ENCODE measurements at places on chromosomes 3 and 15.
A peak's percentile ranks its signal among the peaks of the same experiment; 100 is the strongest.

GRCh38 chr3:47746264-47746663 is 35.4 kb downstream of the SMARCC1 start:
- no peak for DNase-seq

DNA sequence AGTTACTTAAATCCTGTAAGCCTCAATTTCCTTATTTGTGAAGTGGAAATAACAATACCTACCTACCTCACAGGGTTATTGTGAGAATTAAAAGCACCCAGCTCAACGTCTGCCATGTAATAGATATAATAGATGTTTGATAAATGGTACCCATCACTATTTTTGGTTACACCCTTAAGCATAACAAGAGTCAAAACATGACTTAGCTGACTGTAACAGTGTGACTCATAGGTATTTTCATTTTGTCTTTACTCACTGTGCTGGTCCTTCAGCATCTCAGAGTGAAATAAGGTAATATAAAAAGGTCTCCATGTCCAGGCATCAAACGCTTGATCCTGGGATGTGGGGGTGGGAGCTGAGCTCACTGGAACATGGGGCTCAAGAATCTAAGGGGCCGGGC is 3.1 kb downstream of the CPLX3 start:
- peak; percentile 17 for DNase-seq

GRCh38 chr3:76352511-76353284 is 567.3 kb upstream of the ZNF717 start:
- no peak for DNase-seq

DNA sequence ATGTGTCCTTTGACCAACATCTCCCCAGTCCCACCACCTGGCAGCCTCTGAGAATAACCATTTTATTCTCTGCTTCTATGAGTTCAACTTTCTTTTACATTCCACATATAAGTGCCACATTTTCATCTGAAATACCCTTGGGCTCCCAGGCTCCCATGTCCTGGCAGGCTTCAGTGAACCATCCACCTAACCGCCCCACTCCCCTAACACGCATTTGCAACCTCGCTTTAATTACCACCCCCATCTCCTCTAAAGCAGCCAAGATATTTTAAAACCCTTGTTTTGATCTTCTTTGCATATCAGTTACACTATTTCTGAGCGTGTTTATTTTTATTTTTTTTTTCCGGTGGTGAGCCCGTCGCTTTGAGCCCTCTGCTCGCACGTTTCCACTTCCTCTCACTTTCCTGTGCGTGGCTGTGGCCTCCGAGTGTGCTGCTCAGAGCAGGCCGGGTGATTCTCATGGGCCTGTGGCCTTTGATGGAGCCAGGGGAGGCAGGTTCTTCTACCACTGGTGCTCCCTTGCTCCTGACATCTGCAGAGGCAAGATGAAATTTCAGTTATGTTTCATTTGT is 195.4 kb upstream of the LPP start:
- DNase-seq: no peak

DNA sequence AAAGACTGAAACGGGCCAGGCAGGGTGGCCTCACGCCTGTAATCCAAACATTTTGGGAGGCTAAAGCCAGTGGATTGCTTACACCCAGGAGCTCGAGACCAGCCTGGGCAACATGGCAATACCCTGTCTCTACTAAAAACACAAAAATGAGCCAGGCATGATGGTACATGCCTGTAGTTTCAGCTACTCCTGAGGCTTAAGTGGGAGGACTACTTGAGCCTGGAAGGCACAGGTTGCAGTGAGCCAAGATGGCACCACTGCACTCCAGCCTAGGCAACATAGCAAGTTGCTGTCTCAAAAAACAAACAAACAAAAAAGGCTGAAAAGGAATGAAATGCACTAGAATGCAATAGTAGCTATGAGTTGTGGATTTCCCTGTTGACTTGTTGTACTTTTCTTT is 94.7 kb downstream of the STAG1 start:
- DNase-seq: no peak

- DNase-seq: no peak
Measured at GRCh38 chr3:48468329-48468731, 21.8 kb downstream of the ATRIP start.

Data from EH (cell line).